ENCODE measurements at places on chromosomes 4 and X.

GRCh38 chr4:143407474-143407873 lies 70.8 kb downstream of the GAB1 start:
- no peak for DNase-seq

- DNase-seq = no peak
These were observed 375.3 kb downstream of the PCDH10 start for GRCh38 chr4:133524369-133524768.

DNA sequence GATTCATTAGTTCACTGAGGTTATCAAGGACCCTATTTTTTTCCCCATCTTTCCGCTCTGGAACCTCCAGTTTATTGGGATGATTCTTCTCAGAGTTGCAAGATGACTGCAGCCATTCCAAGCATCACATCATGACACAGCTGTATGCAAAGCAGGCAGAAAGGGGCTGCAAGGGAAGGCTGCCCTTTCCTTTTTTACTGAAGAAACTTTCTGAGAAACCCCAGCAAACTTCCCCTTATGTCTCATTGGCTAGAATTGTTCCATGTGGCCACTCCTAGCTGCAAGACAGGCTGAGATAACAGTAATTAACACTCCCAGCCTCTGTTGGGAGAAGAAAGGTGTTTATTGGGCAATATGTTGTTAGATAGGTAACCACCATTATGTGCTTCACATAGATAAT lies 102.6 kb downstream of the SATL1 start:
- DNase-seq = no peak

- DNase-seq = no peak
These were observed 294.6 kb upstream of the STS start for GRCh38 chrX:6852869-6853268.

GRCh38 chr4:75985116-75985515 lies 5.6 kb downstream of the SDAD1 start:
- no peak for DNase-seq

- no peak for DNase-seq
These were observed 159.8 kb downstream of the DHRSX start for GRCh38 chrX:2340991-2341390.

- DNase-seq = no peak
These were observed 94.2 kb upstream of the NKX1-1 start for GRCh38 chr4:1500231-1500965.

DNA sequence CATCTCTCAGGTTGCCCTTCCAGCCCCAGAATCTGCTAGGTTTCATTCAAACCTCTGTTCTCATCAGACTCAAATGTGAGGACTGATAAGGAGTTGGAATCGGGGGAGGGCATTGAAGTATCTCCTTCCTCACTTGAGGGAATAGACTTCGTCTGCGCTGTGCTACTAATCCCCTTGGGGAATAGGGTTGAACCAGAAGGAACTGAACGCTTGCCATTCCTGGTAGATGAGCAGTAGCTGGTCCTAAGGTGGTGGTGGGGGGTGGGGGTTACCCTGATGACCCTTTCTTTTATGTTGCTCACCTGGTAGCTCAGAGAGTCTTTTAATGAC lies 692 bp upstream of the SLC9A7 start:
- DNase-seq = no peak

DNA sequence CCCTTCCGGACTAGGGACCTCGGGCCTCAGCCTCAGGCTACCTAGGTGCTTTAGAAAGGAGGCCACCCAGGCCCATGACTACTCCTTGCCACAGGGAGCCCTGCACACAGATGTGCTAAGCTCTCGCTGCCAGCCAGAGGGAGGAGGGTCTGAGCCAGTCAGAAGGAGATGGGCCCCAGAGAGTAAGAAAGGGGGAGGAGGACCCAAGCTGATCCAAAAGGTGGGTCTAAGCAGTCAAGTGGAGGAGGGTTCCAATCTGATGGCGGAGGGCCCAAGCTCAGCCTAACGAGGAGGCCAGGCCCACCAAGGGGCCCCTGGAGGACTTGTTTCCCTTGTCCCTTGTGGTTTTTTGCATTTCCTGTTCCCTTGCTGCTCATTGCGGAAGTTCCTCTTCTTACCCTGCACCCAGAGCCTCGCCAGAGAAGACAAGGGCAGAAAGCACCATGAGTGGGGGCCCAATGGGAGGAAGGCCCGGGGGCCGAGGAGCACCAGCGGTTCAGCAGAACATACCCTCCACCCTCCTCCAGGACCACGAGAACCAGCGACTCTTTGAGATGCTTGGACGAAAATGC lies at the start of gene WAS:
TSS of gene WAS (plus strand) at position 389 of the 572 bp plus-strand sequence. CDS start at position 444, 55 bp downstream.
- no peak for DNase-seq

- no peak for DNase-seq
These were observed 104.4 kb downstream of the HHIP start for GRCh38 chr4:144750348-144750747.

DNA sequence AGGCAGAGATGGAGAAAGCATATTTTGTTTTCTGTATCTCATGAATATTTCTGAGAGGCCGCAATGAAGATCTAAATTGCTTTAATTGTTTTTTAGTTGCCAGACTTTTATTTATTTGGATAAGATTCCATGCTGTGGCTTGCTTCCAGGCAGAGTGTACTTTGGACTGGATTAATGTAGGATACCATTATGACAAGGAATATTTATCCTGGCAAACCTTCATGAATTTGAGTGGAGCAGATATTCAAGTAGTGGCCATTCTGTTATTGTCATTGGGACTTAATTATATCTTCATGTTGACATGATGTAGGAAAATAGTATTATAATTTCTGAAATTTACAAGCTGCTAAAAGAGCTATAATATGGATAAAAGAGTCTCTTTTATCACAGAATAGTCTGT lies 182.9 kb downstream of the C4orf33 start:
- no peak for DNase-seq

DNA sequence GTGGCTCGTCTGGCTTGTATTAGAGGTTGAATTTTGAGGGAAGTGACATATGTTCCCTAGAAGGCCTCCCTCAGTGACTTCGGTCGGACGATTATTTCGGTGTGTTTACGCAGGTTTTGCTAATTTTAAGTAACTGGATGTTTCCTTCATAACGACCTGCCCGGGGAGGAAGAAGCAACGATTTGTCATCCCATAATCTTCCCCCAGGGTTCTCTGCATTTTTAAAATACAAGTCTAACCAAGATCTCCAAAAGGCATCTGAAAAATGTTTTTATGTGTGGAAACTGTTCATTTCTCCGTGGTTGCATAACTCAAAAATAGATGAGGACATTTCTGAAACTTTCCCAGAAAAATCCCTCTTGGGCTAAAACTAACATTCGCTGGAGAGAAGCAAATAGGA lies 195.4 kb downstream of the SHOX start:
- no peak for DNase-seq

GRCh38 chrX:100643956-100644860 lies at the start of gene SRPX2:
TSS of gene SRPX2 (plus strand) at chrX:100644199. CDS start at chrX:100646323, 2,124 bp downstream.
- DNase-seq = no peak

DNA sequence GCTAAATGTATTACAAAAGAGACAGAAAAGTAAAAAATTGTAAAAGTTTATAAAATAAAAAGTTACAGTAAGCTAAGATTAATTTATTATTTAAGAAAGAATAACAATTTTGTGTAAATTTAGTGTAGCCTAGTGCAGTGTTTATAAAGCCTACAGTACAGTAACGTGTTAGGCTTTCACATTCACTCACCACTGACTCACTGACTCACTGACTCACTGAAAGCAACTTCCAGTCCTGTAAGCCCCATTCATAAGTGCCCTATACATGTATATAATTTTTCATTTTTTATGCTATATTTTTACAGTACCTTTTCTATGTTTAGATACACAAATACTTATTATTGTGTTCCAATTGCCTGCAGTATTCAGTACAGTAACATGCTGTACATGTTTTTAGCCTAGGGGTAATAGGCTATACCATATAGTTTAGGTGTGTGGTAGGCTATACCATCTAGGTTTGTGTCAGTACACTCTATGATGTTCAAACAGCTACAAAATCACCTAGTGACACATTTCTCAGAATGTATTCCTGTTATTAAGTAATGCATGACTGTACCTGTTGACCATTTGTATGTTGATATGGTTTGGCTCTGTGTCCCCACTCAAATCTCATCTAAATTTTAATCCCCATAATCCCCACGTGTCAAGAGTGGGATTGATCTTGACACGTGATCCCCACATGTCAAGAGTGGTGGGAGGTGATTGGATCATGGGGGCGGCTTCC lies 57.9 kb downstream of the CFAP299 start:
- no peak for DNase-seq

- DNase-seq = no peak
These were observed 138.1 kb downstream of the NPFFR2 start for GRCh38 chr4:72169861-72170260.
